Central memory CD4-positive, alpha-beta T cell (primary cell): ENCODE measurements at places on chromosomes 7 and 10.

- DNase-seq, result no peak
These were observed 314.3 kb upstream of the ZMIZ1 start for GRCh38 chr10:78754269-78755062.

DNA sequence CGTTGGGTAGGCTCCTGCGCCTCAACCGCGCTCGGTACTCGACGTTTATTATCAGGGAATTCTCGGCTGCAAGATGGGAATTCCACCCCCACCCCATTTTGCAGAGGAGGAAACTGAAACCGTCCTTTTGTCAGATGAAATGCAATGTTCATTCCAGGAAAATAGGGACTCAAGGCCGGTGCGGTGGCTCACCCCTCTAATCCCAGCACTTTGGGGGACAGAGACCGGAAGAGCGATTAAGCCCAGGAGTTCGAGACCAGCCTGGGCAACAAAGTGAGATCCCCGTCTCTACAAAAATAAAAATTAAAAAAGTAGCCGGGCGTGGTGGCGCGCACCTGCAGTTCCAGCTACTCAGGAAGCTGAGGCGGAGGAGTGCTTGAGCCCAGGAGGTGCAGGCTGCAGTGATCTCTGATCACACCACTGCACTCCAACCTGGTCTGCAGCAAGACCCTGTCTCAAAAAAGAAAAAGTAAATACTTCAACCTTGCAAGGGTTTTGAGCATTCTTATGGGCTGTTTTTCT, 720 bp upstream of the RFC2 start:
- no peak for DNase-seq

GRCh38 chr10:61836888-61837754, 64.4 kb upstream of the ARID5B start:
- DNase-seq, result no peak

DNA sequence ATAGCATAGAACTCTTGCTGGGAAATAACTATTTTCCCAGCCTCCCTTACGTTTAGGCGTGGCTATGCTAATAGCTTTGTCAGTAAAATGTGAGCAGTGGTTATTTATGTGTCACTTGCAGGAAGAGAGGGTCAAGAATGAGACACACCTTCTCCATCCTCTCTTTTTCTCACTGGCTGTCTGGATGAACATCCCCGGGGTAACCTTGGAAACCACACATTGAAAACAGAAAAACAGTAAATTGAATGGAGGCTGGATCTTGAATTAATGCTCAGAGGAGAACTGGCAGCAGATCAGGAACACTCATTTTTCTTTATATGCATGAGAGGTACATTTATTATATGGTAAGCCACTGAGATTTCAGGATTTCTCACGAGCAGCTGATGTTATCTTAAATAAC, 127.6 kb downstream of the DNAJB9 start:
- no peak for DNase-seq

DNA sequence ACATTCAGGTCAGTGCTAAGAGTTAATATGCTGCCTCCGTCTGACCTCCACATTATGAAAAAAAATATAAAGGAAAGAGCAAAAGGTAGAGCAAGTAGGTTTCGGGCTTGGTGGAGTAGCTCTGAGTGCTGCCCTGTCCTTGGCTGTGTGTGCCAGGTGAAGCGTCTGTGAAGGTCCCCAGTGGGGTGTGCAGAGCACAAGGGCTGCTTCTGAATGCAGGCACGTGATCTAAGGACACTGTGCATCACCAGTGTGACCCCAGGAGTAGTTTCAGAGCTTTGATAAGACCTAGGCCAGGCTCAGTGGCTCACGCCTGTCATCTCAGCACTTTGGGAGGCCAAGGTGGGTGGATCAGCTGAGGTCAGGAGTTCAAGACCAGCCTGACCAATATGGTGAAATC, 36.0 kb downstream of the KLF6 start:
- DNase-seq, result no peak

- DNase-seq, result no peak
These were observed 291.9 kb downstream of the SH2D4B start for GRCh38 chr10:80829562-80829961.
